ENCODE measurements at places on chromosomes 6 and 20.

- no peak for DNase-seq
Measured at GRCh38 chr20:20089939-20090338, 37.6 kb downstream of the CFAP61 start.

DNA sequence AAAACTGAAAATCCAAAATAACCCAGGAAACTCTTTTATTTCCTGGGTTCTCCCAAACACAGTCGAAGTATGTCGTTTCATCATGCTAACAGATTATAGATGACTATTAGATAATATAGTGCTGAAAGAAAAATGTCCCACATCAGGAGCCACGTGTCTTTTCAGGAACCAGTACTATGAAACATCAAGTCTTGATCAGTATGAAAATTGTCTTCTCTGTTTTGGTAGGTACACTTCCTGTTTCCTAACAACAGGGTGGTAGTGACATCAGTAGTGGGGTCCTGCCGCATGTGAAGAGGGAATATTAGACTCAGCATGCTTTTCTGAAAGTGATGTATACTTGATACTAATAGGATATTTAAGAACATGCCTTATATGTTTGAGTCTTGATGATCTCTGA, 136.7 kb downstream of the HIVEP1 start:
- DNase-seq, result no peak

DNA sequence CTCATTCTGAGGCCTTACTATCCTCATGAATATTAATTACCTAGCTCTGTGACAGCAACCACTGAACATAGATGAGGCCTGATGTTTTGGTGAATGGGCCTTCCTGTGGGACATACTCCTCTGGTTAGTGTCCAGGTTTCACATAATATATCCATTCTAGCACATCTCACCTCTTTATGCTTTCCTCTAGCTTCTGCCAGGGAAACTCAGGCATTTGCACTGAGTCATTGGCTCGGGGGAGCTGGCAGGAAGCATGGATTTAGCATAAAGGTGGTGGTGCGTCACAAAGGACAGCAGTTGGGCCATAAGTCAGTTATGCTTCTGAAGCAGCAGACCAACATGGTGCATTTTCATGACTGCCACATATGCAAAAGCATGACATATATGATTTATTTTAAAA, 37.5 kb upstream of the TMEM170B start:
- DNase-seq, result no peak

DNA sequence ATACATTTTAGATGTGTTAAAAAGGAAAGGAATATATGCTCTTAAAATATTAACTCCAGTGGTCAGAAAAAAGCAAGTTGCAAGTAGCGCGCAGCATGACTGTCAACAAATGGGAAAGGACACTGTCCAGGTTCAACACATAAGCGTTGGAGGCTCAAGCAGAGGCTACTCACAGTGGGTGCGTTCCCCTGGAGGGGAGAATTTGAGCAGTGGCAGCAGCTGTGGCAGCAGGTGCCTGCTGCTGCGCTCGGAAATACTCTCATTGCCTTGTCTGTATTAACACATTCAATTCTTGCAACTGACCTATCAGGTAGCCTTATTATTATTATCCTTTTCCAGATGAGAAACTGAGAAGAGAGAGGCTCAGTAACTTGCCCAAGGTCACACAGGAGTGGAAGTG, 21.9 kb upstream of the CCN6 start:
- DNase-seq, result no peak

- no peak for DNase-seq
Measured at GRCh38 chr20:63186084-63186483, 29.8 kb downstream of the YTHDF1 start.

All from activated naive CD4-positive, alpha-beta T cell treated with anti-CD3 and anti-CD28 coated beads, Interleukin-2, amount 10 ng/mL, durations not matched to agents 7 days and 5 days (primary cell).